ENCODE measurements at places on chromosomes 3 and 15.

DNA sequence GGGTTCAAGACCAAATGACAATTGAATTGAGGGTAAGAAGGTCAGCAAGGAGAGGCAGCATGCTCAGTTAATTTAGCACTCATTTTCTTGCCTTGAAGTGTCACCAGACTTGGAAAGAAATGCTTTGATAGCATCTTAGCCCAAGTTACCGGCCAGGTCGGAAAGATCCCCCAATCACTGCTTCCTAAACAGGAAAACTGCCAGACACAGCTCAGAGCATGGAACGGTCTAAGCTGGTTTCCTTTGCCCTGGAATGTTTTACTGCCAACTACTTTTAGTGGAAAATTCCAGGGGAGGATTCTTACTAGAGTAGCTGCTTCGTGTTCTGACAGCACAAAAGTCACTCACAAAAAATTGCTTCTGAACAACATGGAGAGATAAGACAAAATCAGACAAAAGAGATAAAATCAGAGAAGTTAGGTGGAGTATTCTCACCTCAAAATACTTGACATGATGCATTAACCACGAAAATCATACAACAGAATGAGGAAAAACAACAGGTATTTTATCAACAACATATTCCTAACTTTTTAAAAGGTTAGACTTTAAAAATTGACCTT is 65.5 kb downstream of the CCR4 start:
- DNase-seq, result no peak

DNA sequence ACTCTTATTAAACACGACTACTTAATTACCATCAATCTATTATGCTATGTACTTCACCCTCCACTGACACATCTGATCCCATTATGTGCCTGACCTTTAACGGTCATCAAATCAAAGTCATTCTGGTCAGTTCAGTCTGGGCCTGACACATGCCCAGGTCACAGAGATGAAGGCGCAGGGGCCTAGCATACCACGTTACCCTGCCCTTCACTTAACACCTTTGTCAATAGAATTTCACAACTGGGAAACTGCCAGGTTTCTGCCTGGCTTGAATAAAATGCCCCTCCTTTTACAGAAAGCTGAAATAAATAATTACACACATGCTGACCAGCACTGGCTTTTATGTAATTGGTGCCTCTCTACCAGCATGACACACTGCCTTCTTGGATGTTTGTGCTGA is 39.5 kb downstream of the MECOM start:
- DNase-seq, result peak; percentile 11

DNA sequence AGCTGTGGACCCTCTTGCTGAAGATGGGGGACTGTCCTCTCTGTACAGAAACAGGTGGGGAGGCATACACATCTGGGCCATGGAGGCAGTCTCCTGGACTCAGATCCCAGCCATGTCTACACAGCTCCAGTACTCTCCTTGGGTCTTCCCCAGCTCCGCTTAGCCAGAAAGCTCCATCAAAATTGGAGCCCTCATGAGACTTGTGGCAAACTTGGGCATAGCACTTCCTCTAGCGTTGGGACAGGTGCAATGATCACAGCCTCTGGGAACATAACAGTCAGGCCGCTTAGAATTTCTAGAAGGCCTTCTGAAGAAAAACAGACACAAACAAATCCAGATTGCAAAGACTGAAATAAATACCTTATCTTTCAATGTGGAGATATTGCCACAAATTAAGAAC is 634.3 kb upstream of the GOLIM4 start:
- no peak for DNase-seq

DNA sequence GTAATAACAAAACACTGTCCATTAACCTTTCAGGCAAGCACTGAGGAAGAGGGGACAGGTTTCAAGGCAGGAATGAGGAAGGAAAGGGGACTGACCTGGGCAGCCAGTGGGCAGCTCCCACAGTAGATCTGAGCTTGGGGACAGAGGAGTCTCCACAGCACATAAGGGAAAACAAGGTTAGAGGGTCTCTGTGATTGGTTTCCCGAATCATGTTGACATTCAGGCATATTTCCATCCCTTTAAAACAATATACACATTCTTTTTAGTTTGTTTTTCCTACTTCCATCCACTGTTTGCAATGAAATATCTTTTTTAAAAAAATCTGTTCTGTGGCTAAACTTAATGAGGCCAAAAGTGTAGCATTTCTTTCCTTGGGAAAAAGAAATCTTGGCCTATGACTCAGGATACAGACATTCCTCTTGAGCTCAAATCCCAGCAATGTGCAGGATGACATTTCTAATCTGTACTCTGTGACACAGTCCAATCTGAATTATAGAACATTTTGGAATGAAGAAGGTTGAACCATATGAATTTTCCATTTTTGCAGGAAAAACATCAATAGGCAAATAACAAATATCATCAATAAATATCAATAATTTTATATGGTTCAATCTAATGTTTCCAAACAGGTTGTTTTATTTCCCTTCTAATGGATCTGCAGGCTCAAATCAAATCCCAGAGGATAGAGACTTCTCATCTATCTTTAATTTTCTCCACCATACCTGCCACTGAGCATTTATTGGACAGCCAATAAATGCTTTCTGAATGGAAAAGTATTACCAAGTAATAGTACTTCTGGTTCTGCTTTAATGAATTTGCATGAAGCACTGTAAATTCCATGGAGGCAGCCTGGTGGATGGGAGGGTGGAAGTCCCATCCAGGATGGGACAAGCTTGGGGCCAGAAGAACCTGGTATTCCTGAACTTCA is 54.1 kb downstream of the ITGB5 start:
- DNase-seq, result no peak

DNA sequence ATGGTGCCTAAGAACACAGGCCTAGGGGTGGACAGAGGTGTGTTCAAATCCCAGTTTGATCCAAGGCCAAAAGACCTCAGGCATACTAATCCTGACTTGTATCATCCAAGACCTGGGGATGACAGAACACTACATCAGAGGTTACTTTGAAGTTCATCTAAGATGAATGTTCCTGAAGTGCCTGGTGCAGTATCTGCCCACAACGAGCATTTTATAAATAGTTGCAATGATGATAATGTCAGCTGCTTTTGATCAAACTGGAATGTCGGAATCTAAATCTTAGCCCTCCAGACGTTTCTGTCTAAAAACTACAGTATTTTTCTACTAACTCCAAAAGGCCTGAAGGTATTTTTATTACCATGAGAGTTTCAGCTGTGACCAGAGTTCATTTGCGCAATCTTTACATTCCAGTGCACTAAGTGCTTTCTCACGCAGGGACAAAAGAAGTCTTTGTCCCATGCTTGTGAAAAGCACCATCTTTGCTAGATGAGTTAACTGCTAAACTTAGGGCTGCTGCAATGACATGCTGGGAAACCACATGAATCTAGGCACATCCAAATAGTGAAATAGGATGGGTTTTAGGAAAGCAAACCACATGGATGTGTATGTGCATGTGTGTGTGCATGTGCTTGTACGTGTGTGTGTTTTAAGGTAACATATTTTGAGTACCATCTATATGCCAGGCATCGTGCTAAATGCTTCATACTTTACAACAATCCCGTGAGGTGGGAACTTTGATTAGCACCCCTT is 18.1 kb downstream of the ANXA2 start:
- DNase-seq, result no peak
